ENCODE measurements at places on chromosomes 2 and 18.

DNA sequence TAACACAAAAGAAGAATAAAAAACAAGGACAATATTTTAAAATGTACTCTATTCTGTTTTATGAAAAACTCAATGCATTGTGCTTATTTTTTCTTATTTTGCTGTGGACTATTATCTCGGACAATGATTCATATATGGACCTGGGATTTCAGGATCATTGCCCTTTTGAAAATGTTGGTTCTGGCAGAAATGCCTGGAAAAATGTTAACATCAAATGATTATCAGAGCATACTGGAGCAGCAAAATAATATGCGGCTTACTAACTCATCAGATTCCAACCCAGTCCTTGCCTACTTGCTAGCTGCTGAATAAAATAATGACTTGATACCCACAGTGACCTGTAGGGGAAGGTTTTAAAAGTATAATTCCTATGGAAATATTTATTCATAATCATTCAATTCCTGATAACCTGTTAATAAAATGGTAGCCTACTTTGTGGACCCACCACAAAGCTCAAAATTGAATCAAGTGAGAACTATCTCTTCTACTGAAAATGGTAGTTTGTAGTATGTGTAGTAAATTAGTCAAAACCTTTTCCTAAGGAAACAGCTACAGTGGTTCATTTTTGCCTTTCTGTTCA, 117.4 kb downstream of the NEB start:
- no peak for DNase-seq

DNA sequence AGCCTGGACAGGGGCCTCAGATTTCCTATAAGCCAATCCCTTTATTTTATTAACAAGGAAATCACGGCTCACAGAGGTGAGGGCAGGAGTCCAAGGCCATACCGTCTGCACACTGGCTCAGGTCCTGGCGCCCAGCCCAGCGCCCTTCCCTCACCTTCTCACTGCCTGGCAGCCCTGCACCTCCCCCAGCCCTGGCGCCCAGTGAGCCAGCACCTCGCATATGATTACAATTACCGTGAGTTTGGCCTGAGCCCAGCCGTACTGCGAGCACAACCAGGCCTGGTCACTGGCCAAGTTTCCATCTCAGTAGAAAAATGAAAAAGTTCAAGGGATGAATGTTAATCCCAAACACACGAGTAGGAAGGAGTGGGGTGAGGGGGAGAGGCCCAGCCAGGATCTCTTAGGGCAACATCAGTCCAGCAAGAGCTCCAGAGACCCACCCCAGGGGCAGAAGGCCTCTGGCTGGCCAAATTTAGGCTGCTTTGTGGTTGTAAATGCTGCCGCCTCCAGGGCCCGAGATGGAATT, 68.4 kb downstream of the MCFD2 start:
- DNase-seq = no peak

GRCh38 chr2:1236606-1237005, 176.7 kb upstream of the TPO start:
- DNase-seq = no peak

DNA sequence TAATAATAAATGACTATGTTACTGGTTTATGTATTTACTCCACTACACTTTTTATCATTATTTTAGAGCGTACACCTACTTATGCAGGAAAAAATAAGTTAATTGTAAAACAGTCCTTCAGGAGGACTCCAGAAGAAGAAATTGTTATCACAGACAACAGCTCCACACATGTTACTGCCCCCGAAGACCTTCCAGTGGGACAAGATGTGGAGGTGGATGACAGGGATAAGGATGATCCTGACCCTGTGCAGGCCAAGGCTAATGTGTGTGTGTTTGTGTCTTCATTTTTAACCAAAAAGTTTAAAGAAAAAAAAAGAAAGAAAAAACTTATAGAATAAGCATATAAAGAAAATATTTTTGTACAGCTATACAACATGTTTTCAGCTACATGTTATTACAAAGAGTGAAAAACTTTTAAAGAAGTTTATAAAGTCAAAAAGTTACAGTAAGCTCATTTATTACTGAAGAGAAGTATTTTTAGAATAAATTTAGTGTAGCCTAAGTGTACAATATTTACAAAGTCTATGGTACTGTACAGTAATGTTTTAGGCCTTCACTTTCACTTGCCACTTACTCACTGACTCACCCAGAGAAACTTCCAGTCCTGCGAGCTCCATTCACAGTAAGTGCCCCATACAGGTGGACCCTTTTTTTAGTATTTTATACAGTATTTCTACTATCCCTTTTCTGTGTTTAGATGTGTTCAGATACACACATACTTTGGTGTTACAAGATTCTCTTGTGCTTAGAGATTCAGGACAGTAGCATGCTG, 7.5 kb downstream of the TGFBRAP1 start:
- no peak for DNase-seq

DNA sequence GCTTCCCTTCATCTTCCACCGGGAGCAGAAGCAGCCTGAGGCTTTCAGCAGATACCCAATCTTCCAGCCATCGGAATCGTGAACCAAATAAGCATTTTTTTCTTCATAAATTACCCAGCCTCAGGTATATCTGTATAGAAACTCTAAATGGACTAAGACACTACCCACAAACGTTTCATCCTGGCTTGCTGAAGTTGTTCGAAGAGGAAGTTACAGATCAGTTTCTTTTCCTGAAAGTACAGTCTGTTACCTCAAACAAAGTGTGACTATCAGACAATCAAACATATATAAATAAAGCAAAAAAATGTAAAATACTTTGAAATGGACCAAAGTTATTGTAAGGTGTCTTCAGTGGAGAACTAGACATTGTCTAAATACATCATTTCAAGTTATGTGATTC, 97.9 kb downstream of the MREG start:
- no peak for DNase-seq

DNA sequence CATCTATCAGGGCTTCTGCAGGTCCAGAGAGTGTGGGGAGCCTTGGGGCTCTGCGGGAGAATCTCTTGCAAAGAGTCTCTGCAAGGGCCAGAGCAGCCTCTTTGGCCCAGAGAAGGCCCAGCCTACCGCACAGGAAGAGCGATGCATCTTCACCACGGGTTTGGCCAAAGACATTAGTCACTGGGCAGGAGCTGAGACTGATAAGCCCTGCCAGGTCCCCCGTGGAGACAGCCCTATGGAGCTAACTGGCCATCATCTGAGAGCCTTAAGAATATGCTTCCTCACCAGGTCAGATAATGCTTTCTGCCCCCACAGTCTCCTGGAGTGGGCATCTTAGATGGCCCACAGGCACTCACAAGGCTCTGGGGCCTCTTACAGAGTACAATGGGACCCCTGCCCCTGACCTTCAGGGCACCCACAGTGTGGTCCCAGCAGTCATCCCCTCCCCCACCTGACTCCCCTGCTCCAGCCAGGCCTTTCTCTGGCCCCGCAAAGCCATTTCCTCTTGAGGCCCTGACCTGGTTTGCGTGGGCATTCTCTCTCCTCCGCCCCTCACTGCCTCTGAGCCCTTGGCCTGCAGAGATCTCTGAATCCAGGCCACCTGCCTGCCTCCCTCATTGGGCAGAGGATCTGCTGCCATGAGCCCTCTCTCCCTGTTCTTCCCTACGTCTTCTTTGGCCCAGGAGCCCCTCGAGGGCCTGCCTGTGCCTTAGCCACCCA, 31.9 kb upstream of the MAPRE3 start:
- DNase-seq = no peak

DNA sequence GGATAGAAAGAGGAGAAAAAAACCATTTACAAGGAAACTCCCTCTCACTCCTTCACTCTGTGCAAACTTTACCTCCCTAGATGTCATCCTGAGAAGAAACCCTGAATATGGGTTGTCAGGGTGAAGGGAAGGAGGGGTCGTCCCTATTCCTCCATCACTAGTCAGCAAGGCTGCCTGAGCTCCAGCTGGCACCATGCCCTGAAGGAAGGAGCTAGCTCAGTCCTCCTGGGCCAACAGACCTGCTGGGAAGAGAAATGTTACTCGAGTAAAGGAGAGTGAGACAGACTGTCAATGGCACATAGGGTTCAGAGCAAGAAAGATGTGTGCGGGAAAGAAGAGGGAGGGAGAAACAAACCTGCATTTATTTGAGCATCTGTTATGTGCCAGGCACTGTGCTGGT, 18.3 kb upstream of the EPAS1 start:
- no peak for DNase-seq

GRCh38 chr2:240637116-240637900, 12.0 kb downstream of the GPR35 start:
- DNase-seq = no peak

GRCh38 chr2:218658671-218659257, 659 bp downstream of the ZNF142 start:
- peak; percentile 30 for DNase-seq

- DNase-seq = no peak
Observed at GRCh38 chr2:28071221-28071620, 180.7 kb downstream of the BABAM2 start.

DNA sequence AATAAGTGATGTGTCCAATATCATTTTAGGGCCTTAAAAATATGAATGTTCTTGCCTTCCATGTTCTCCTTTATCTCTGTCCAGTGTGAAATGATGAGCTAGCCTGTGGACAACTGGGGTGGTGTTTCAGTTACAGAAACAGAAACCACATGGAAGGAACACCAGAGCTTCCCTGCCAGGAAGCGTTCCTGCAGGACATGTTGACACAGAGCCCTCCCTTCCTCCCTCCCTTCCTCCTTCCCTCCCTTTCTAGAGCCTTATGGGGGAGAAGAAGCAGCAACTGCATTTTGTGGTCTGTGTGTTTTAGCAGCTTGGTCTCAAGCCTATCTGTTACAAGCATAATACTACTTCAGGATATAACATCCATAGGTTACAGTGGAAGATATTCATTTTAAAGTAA, 539.7 kb upstream of the NETO1 start:
- DNase-seq = no peak

GRCh38 chr18:48711651-48712486, 173.0 kb downstream of the CTIF start:
- no peak for DNase-seq

DNA sequence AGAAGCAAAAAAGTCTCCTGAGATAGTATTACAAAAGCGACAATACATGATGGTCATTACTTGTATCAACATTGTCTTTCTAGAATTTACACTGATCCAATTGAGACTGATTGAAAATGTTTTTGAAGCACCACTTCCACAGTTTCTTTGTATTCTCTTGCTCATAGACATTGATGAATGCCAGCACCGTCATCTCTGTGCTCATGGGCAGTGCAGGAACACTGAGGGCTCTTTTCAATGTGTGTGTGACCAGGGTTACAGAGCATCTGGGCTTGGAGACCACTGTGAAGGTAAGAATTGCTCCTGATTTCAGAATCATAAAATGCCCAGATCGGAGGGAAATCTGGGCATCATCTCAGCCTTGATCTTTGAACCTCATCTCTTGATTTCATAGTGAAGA, 175.1 kb upstream of the RASGRP3 start:
- DNase-seq = no peak

- no peak for DNase-seq
Observed at GRCh38 chr2:171726847-171727450, 39.7 kb downstream of the DYNC1I2 start.

GRCh38 chr2:113174376-113174750, 592 bp downstream of the PSD4 start:
- no peak for DNase-seq

DNA sequence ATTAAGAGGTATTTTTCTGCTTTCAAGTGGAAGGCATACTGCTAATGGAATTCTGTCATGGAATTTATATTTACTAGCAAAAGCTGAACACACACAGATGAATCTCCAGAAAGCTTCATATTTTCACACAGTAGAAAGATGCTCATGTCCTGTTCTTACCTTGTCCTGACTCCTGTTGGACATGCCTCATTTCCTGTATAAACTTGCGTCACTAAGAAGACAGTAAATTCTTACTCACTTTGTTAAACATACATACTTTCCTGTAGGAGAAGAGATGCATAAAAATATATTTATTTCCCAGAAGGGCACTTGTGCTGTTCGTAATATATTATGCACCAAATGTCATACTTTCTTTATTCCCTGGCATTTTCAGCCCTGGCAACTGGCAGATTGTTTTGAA, 238.3 kb upstream of the RASGRP3 start:
- DNase-seq = no peak

GRCh38 chr2:156748221-156748620, 312.0 kb downstream of the GPD2 start:
- DNase-seq = no peak

GRCh38 chr2:86204458-86204857, 5.2 kb downstream of the MRPL35 start:
- no peak for DNase-seq

- DNase-seq = no peak
Observed at GRCh38 chr2:85528355-85528754, 10.6 kb upstream of the MAT2A start.

DNA sequence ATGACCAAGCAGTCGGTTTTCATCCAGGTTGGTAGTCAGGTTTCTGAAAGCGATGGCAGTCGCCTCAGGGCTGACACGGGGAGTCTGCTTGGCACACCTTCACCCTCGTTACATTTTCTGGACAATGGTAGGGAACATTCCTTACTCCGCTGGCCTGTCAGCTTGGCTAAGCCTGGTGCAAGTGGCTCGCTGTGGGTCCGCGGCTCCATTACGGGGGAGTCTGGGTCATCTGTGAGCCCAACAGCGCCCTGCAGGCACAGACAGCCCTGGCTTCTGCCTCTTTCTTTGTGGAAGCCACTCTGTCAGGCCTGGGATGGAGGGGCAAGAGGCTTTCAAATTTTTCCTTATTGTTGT, 95.6 kb downstream of the HDAC4 start:
- DNase-seq = no peak

- no peak for DNase-seq
Observed at GRCh38 chr2:85583667-85584353, 421 bp upstream of the VAMP5 start.

- DNase-seq = no peak
Observed at GRCh38 chr2:73746877-73747208, 9.7 kb upstream of the TPRKB start.

DNA sequence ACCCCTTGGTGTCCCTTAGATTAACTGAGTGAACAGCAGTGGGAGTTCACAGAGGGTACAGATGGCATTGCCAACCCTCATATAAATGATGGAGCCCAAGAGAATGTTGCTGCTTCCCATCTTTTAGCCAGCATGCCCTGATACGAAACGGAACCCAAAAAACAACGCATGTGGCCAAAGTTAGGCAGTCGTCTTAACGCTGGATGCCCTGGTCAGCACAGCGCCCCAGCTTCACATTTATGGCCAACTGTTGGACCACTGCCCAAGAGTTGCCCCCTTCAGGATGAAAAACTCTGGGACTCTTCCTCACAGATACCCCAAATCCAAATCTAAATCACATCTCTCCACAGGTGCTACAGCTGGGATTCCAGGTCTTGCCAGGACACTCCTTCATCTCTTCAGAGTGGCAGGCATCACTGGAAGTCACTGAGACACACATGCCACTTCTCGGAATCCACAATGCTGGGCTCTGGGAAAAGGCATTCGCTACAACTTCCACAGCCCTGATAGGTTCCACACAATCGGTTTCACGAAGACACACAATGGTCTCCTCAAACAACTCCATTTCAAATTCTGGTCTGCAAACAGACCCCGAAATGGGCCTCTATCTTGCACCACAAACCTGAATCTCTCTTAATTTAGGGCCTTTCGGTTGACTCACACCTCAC, 44.6 kb downstream of the LONRF2 start:
- no peak for DNase-seq

All from NCI-H748 treated with DMSO at 0.1 percent for 48 hours (cell line).